ENCODE measurements at places on chromosomes 1 and 21.
A peak's percentile ranks its signal among the peaks of the same experiment; 100 is the strongest.

- DNase-seq = no peak
These were observed 1.4 kb upstream of the B4GALT2 start for GRCh38 chr1:43977376-43978263.

DNA sequence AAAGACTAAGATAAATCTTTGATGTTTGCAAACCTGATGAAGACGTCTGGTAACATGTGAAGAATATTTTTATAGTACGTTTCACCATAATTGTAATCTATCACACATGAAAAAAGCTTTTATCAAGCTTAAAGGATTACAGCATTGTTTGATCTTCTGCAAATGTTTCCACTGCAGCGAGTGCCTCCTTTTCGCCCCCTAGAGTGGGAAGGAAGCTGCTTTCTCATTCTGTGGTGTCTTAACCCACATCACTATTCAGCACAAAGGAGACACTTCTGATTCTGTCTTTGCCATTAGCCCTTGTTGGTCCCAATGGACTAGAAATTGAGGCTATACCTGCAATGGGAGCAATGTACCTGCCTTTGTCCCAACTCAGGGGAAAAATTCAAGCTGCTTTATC lies 46.0 kb upstream of the IL12RB2 start:
- DNase-seq = no peak

- DNase-seq = no peak
These were observed 31.1 kb downstream of the RUNX3 start for GRCh38 chr1:24898909-24899439.

GRCh38 chr1:56133522-56134472 lies 445.6 kb downstream of the PLPP3 start:
- peak; percentile 28 for DNase-seq

GRCh38 chr21:25887646-25888306 lies 153.0 kb downstream of the GABPA start:
- DNase-seq = peak; percentile 87

DNA sequence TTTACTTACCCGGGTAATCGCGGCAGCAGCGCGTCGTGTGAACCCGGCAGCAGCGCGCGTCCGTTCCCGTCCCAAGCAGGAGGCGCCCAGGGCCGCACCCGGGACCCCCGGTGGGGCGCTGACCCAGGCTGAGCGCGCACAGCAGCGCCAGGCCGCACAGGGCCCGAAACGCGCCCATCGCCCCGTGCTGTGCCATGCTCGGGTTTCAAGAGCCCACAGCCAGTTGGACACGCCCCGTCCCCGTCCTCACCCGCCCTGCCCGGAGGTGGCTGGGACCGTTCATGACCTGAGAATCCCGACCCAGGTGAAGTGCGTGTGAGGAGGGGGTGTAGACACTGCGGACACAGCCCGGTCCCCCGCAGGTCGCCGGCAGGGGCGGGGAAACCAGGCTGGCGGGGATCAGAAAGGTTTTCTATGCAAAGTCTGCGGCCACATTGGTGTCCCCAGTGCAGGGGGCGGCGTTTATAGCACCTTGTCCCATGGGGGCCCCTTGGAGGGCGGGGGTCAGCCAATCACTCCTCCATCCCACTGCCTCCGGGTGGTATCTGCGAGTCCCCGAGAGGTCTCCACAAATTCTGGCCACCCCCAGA lies at the start of gene TNFRSF18:
TSS of gene TNFRSF18 (minus strand) at position 217 of the 590 bp plus-strand sequence. CDS start at position 196, 21 bp downstream.
- DNase-seq = peak; percentile 77

- DNase-seq = no peak
These were observed 6.0 kb downstream of the CD53 start for GRCh38 chr1:110878993-110879392.

All from DMS53 (cell line).